ENCODE measurements at places on chromosomes 4 and X.

GRCh38 chr4:87926554-87927098, 48.9 kb upstream of the SPP1 start:
- no peak for DNase-seq

- DNase-seq: no peak
These were observed 8.6 kb downstream of the FAM200B start for GRCh38 chr4:15690020-15690809.

DNA sequence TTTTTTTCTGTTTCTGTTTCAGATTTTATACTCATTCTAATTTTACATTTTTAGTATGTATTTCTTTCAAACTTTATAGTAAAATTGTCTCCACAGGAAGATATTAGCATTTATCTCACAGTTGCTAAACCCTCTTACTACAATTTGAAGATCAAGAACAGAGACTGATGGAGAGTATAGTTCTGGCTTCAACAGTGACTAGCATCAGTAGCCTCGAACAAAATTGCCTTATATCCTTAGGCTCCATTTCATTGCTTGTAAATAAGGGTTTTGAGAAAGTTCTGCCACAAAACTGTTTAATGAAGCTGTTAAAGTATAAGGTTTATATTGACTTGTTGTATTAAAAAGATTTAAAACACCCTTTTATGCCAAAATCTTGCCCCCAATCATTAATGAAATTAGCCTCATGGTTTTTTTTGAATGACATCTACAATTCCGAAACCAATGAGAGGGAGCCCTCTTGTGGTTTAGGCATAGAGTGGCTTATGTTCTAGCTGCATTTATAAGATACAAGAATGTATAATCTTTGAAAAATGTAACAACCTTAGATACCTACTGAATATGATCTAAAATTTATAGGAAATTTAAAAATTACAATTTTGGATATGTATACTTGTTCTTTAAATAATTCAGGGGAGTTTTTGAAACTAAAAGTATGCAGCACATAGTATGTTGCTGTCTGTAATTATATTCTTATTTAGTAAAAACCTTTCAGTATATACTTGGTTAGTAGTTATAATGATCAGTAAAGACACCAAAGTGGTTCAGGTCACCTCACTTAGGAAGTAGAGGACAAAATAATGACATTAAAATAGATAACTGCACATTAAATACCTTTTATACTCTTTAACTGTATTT, 109.8 kb upstream of the HPGD start:
- no peak for DNase-seq

DNA sequence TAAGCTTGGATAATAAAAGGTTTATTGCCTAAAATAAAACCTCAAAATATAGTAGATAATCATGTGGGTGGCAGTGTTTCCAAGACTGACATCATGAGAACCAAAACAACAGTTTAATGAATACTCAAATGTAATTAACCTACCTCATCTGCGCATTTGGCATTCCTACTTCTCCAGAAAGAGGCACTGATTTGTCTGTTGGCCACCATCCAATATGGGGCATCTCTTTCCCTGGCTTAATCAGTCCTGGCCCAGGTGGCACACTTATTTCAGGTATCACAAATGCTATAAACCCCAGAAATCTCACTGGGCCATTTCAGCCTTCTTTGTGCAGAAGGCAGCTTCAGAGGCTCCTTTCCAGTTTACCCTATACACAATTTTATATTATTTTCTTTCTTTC, 192.2 kb downstream of the COMMD8 start:
- DNase-seq: no peak

DNA sequence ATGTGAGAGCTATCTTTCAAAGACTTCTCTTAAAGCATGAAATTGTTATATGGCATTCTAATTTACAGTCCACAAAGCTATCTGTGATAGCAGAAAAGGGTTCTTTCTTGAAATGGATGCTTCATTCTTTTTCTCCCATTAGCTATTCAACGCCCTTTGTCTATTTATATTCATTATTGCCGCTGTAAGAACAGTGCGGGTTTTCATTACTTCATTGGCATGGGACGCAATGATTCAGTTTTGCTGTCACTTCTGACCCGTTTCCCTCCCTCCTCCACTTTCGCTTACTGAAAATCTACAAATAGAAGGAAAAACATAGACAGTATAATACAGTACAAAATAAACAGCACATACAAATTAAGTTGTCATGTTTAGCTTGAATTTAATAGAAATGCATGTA, 394.6 kb downstream of the PCDH7 start:
- DNase-seq: no peak

DNA sequence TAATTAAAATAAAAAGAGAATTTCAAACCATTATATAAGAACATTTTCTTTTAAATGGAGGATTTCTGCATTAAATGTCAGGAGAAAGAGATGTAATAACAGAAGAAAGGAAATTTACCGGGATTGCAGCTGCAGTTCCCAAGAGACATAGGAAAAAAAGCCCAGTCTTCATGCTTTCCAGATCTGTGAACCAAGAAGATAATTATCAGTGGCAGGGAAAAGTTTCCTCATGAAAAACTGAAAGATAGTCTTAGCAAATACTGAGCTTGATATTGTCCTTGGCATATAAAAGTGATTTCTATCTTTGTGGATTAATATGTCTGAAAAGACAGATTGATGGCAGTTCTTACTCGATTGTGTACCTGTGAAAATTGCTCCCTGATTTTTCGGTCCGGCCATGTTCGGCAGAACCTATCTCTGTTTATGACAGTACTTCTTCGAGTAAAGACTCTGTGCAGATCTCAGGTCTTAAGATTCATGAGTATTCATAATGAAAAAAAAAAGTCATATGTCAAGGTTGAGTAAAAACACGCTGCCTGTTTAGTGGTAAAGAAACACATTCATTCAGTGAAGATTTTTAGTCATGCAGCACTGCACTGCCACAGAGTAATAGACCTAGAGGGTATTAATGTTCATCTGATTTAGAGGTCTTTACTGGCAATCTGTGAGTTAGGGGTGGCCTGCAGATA, 29.6 kb downstream of the SPARCL1 start:
- no peak for DNase-seq

DNA sequence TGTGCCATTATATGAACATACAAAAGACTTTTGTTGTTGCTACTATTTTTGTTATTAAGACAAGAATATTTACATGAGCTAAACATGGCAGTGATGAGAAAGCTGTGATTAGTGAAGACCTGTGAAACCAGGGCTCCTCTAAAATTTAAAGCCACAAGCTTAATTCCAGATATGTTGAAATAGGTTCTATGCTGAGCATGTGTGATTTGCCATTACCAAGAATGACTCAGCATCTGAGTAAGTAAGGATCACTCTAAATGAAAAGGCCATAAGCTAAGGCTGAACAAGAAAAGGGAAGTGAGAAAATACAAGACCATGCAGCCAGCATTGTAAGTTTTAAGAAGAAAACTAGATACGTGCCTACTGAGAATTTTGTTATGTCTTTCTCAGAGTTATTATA, 75.9 kb upstream of the CAMK2D start:
- DNase-seq: no peak

- no peak for DNase-seq
These were observed 63.1 kb upstream of the NDP start for GRCh38 chrX:44036336-44036735.

- peak; percentile 42 for DNase-seq
These were observed 171.3 kb downstream of the PTTG2 start for GRCh38 chr4:38131371-38132091.

DNA sequence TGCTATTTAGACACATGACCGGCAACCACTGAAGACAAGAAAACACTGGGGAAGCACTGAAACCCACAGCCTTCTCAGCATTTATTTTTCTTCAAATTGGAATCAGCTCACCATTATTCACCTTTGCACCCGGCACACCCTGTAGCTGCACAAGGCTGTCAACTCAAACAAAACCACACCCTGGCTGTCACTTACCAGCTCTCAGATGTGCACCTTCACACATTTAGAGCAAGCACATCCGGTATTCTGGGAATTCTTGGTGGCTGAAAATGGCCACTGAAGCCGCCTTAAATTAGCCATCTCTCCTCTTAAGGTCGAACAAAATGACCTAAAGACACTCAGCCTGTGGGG, 5.9 kb downstream of the ZFYVE28 start:
- DNase-seq: peak; percentile 51

DNA sequence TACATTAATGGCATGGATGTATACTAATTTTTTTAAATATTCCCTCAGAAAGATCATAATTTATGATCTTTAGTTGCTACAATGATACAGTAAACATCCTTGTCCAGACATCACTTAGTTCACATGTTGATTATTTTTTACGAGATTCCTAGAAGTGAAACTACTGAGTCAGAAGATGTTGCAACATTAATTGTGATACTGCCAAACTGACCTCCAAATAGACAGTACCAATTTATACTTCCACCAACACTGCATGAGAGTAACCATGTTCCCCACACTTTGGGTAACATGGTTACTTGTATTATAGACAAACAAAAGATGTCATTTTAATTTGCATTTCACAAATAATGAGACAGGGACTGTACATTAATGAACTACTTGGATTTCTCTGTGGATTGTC, 19.6 kb downstream of the RCHY1 start:
- DNase-seq: no peak

DNA sequence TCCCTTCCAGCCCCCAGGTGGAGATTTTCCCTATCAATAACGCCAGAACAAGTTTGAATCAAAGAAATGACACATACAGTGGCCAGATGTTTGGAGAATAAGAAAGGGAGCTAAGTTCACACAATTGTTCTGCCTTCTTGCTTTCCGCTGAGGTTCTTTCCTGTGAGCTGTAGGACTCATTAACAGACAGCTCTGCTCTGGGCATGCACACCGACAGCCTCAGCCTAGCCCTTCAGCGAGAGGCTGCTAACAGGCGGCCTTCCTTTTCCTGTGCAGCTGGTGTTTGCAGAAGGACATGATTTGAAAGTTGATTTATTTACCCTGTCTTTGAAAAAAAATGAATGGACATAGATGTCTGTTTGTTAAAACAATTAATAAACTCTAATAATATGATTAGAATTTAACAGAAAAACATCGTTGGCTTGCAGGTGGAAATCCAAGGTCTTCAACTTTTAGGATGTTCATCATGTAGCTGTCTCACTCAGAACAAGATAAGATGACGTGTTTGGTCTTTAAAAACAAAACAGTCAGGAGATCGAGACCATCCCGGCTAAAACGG, 183.3 kb downstream of the KDR start:
- peak; percentile 7 for DNase-seq

GRCh38 chrX:50876551-50876950, 34.0 kb upstream of the BMP15 start:
- DNase-seq: no peak

GRCh38 chr4:102036619-102037376, 246.3 kb downstream of the BANK1 start:
- no peak for DNase-seq

GRCh38 chrX:74422576-74423288, 1.4 kb downstream of the SLC16A2 start:
- DNase-seq: no peak

- no peak for DNase-seq
These were observed 947.8 kb downstream of the C4orf33 start for GRCh38 chr4:130043732-130044160.

- DNase-seq: no peak
These were observed 337.4 kb downstream of the ARHGAP10 start for GRCh38 chr4:148069086-148069894.

DNA sequence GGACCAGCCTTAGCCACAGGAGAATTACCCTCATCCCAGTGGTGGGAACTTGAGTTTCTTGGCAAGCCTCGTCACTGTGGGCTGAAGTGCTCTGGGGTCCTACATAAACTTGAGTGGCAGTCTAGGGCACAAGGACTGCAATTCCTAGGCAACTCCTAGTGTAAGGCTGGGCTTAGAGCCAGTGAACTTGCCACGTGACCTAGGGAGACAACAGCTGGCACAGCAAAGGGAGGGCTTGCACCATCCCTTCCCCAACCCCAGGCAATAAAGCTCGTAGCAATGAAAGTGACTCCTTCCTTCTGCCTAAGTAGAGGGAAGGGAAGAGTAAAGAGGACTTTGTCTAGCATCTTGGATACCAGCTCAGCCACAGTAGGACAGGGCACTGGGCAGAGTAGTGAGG, 81.8 kb downstream of the TEX11 start:
- DNase-seq: no peak

GRCh38 chr4:7876201-7876875, 63.3 kb downstream of the AFAP1 start:
- peak; percentile 57 for DNase-seq

- DNase-seq: no peak
These were observed 174.4 kb downstream of the FHIP1A start for GRCh38 chr4:151583157-151583914.

GRCh38 chrX:39133971-39134370, 332.7 kb downstream of the MID1IP1 start:
- DNase-seq: no peak

- no peak for DNase-seq
These were observed 74.9 kb upstream of the UCP1 start for GRCh38 chr4:140643571-140644055.

DNA sequence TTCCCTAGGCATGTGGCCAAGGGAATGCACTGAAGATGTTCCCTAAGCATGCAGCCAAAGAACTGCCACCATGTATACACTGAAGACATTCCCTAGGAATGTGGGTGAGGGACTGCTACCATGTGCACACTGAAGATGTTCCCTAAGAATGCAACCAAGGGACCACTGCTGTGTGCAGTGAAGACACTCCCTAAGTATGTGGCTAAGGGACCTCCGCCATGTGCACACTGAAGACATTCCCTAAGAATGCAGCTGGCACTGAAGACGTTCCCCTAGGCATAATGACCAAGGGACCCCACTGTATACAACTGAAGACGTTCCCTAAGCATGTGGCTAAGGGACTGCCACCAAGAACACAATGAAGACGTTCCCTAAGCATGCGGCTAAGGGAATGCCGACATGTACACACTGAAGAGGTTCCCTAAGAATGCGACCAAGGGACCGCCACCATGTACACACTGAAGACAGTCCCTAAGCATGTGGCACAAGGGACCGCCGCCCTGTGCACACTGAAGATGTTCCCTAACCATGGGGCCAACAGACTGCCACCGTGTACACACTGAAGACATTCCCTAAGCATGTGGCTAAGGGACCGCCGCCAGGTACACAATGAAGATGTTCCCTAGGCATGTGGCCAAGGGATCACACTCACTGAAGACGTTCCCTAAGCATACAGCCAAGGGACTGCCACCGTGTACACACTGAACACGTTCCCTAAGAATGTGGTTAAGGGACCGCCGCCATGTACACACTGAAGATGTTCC, 25.6 kb downstream of the DHRSX start:
- DNase-seq: no peak

DNA sequence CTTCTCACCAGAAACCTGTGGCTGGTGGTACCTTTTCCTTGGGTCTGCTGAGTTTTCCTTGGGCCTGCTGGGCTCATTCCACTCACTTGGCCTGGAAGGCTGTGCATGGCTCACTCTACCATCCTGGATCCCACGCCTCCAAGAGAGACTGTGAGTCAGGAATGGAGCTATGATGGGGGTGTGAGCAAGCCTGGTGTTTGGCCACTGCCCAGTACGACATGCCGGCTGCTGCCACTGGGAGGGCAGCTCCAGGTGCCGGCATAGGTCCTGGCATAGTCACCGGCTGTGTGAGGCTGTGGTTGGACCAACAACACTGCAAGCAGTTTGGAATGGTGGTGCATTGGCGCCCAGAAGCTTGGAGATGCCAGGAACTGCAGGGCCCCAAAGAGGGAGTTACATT, 721.7 kb downstream of the PCDH18 start:
- no peak for DNase-seq

GRCh38 chr4:152515678-152516077, 20.2 kb downstream of the FBXW7 start:
- no peak for DNase-seq

Data from activated T-helper 1 cell treated with Interleukin-2 at 50 U/mL for 16 hours (primary cell).